NCI-H1092 treated with DMSO at 0.1 percent for 48 hours (cell line): ENCODE measurements at places on chromosomes 1 and 21.
A peak's percentile ranks its signal among the peaks of the same experiment; 100 is the strongest.

GRCh38 chr1:184376369-184376768 is 10.5 kb upstream of the C1orf21 start:
- DNase-seq = no peak

GRCh38 chr1:71787699-71788098 is 494.6 kb downstream of the NEGR1 start:
- no peak for DNase-seq

DNA sequence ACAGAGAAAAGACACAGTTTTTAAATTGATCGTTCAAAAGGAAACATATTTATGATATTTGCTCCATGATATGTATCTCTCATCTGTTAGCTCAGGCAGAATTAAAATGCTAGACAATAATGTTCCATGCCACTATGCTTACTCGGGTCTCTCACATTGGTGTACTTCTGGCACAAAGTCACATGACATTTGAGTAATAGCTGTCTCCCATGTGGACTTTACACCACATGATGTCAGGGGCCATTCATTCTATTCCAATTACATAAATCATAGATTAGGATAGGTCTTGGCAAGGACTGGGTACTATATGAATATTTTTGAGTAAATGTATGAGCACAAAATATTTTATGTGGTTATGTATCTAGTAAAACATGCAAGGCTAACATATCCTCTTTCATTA is 648.4 kb downstream of the PLA2G4A start:
- DNase-seq = no peak

GRCh38 chr1:220521778-220522177 is 6.2 kb upstream of the MARK1 start:
- DNase-seq = peak; percentile 87
